ENCODE measurements at places on chromosomes 7 and 10.

DNA sequence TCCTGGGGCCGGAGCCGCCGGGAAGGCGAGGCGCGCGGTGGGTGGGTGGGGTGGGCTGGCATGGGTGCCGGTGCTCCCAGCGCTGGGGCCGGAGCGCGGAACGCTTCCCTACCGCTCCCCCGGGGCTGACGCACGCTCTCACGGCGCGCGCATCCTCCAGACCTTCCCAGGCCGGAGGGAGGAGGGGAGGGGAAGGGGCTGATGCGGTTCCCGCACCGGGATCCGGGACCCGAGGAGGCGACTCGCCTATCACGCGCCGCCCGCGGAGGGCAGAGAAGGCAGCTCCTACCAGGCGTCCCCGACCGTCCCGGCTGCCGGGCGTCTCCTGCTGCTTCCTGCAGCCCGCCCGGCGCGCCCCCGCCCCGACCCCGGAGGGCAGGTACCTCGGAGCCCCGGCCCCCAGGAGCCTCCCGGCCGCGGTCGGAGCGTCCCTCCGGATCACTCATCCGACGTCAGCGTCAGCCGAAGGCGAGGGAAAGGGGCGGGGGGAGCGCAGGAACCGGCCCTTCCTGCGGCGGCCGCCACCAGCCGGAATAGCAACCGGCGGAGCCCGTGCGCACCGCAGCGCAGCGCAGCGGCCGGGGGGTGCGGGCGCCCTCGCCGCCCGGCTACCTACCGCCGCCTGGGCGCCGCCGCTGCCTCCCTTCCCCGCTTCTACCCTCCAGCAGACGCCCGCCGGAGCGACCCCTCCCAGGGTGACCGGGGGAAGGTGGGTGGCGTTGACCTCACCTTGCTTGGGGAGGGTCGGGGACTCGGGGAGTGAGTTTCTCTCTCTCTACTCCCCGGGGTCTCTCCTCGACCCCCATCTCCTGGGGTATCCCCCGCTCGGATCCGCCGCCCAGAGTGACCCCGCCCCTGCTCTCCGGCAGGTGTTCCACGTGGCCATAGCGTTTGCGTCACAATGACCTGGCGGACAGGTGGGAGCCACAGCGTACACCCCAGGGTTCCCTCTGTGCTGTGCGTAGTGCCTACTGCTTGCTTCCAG lies at the start of gene ICA1:
ICA1 (minus strand) TSS at position 457 of the 985 bp plus-strand sequence. CDS start 26,241 bp downstream, outside the sequence.
- no peak for DNase-seq

DNA sequence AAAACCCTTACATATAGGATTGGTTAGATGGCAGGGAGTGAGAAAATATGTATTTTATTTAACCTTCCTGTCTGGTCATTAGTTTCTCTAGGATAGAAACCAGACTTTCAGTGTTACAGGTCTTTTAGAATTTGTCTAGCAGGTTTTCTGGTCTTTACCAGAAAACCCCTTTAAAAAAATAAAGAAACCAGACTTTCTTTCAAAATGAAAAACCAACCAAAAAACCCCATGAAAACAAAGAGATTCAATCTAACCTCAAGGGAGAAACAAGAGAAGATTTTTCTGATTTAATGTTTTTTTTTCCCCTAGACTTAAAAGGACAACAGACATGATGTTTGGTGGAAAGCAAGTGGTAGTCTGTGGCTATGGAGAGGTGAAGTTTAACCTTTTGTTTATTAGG lies 28.7 kb upstream of the STRIP2 start:
- no peak for DNase-seq

- DNase-seq: no peak
Measured at GRCh38 chr7:102021841-102022618, 204.6 kb downstream of the CUX1 start.

- no peak for DNase-seq
Measured at GRCh38 chr10:29317027-29317420, 28.2 kb downstream of the LYZL1 start.

GRCh38 chr7:3598854-3599253 lies 297.8 kb downstream of the SDK1 start:
- no peak for DNase-seq

GRCh38 chr10:123583639-123584418 lies 82.3 kb upstream of the GPR26 start:
- no peak for DNase-seq

- DNase-seq: no peak
Measured at GRCh38 chr10:122147663-122148062, 123.4 kb upstream of the BTBD16 start.

DNA sequence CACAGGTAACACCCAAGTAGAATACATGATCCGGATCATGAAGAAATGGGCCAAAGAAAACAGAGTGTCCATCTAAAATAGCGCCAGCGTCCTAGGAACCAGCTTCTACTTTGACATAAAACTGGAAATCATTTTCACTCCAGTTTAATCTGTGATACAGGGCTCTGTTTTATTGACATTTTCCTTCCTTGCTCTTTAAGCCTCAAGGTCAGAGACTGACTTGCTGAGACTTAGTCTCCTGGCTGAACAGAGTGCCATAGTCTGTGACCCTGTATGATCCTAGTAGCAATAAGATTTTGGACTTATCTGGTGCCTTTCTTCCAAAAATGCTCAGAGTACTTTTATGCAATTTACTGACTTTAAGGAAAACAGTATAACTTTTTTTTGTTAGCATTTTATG lies 41.7 kb upstream of the UBN2 start:
- DNase-seq: no peak

DNA sequence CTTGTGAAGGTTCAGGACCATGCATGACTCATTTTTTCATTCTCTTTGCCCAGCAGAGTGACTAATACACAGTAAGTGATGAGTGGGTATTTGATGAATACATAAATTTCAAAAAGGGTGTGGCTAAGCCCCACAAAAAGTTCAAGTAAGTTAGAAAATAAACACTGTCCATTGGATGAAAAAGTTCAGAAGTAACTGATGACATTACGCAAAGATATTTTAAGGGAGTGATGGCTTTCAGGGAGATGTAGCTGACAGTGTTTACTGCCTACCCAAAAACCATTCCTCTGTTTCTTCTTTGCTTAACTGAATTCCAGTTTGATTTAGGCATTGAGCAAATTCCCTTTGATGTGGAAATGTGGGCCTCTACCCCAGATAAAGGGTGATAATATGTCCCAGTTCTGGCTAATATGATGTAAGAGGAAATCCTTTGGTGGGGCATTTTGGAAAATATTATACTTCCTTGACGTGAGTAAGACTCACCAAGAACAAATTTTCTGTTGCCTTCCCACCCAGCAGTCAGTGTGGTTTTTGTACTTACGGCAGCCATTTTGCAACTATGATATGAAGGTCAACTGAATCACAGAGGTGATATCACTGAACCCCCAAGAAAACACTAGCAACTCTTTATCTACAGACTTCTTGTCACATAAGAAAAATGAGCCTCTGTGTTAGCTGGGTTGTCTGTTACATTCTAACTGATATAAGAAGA lies 29.0 kb upstream of the EBLN1 start:
- DNase-seq: peak; percentile 69

GRCh38 chr10:17225808-17226207 lies 2.2 kb upstream of the VIM start:
- DNase-seq: no peak

DNA sequence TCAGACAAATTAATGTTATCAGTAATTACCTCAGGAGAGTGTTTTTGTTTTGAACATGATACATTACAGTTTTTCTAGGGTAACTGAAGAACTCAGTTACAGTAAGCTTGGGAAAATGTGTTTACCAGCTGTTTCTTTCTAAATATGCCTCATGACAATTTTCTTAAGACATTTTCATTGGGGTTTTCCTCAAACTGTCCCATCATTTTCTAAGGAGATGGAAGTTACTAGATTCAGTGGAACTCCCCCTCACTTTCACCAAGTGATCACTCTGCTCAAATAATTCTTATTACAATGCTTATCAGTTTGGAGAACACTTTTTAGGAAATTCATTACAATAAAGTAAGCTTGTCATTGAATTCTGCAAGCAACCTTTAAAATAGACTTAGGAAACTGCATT lies 6.4 kb upstream of the SPAG6 start:
- DNase-seq: no peak

GRCh38 chr7:141115965-141116364 lies 42.1 kb downstream of the TMEM178B start:
- DNase-seq: no peak

- DNase-seq: no peak
Measured at GRCh38 chr7:83130623-83131545, 31.8 kb downstream of the PCLO start.

GRCh38 chr10:88270871-88271713 lies 312.0 kb downstream of the RNLS start:
- DNase-seq: no peak

GRCh38 chr7:33623267-33623666 lies 282.1 kb upstream of the BMPER start:
- DNase-seq: no peak

DNA sequence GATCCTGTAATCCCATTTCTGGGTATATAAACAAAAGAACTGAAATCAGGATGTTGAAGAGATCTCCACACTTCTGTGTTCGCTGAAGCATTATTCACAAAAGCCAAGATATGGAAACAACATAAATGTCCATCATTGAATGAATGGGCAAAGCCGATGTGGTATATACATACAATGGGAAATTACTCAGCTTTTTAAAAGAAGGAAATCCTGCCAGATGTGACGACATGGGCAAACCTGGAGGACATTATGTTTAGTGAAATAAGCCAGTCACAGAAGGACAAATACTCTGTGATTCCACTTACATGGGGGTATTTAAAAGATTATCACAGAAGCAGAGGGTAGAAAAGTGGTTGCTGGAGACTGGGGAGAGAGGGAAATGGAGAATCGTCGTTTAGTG lies 23.9 kb upstream of the FAM107B start:
- DNase-seq: no peak

DNA sequence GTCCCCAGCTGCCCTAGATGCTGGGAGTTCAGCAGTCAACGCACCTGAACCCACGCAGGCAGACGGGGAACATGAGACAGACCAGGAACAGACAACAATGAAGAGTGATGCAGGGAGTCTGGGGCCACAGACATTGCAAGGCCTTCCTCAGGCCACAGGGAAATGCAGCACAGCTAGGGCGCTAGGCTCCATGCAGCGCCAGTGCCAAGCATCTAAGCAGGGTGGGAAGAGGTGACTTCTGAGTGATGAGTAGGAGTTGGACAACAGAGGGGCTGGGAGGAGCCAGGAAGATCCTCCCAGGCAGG lies 7.7 kb upstream of the RET start:
- DNase-seq: no peak

DNA sequence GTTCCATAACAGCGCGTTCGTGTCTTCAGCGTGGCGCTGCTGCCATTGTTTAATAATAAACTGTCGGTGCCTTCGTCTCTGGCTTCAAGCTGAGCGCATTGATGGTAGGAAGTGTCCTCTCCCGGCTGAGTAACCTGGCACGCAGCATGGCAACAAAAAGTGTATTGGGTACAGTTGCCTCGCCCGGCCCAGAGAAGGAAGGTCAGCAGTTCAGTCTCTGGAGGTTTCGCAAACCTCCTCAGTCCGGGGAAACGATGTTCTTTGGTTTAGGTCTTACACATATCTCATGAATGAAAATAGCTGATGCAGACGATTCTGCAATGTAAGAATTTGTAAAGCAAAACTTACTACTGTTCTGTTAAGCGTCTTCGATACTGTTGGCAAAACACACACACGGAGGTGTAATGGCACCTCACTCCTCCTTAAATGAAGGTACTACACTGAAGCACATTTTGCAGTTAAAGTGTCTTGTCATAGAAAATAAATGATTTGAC lies 739 bp upstream of the CCDC186 start:
- no peak for DNase-seq

GRCh38 chr10:70474780-70475179 lies 3.8 kb upstream of the PALD1 start:
- no peak for DNase-seq

GRCh38 chr10:132534391-132535064 lies 3.1 kb upstream of the INPP5A start:
- no peak for DNase-seq

DNA sequence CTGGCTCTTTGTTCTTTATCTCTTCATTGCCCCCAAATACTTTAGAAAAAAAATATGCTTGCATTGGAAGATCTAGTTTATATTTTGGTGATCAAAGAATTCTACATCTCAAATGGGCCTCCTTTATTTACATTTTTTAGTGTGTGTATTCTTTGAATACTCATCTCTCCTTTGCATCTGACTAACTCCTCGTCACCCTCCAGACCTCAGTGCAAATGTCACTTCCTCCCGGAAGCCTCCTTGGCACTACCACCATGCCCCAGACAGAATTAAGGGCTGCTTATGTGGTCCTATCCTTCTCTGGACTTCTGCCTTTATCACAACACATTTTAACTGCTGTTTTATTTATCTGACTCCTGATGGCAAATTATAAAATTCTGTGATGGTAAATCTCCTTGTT lies 52.0 kb upstream of the PPP1R3C start:
- DNase-seq: no peak

DNA sequence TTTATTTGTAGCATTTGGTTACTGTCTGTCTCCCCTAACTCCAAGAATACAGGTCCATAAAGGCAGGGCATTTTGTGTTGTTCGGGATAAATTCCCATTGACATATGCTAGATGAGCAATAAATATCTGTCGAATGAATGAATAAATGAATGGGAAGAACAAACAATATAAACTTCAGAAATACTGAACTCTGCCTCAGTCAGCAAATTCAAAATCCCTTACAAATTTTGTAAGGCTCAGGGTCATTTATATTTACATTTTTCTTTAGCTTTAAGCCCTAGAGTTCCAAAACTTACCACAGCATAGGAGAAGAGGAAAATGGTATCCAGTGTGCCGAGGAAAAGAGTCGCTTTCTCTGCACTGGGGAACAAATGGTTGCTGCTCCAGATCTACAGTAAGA lies 29.0 kb downstream of the SLC37A3 start:
- DNase-seq: no peak

- DNase-seq: no peak
Measured at GRCh38 chr10:70324339-70324861, 40.6 kb upstream of the NPFFR1 start.

DNA sequence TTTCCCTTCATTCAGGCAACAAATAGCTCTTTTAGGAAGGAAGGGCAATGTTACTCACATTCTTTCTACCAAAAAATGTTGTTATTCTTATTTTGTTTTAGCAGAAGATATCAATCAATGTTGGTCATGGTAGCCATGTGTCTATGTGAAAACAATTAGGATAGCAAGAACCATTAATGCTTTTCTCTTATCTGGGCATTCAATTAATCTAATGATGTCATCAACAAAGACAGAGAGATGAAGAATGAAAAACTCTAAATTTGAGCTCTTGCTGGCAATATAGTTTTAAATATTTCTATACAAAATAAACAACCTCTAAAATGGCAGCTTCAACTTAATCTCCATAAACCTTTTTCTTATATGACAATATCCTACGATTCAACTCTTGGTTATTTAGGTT lies 353.7 kb upstream of the ANKRD30A start:
- no peak for DNase-seq

Data from HS-27A (cell line).